ENCODE measurements at places on chromosomes 16 and 17. TPM values are rescaled to one million over a fixed set of nuclear protein-coding genes. Genes with fewer than 3 reads are reported as not detected.
A peak's percentile ranks its signal among the peaks of the same experiment; 100 is the strongest.

DNA sequence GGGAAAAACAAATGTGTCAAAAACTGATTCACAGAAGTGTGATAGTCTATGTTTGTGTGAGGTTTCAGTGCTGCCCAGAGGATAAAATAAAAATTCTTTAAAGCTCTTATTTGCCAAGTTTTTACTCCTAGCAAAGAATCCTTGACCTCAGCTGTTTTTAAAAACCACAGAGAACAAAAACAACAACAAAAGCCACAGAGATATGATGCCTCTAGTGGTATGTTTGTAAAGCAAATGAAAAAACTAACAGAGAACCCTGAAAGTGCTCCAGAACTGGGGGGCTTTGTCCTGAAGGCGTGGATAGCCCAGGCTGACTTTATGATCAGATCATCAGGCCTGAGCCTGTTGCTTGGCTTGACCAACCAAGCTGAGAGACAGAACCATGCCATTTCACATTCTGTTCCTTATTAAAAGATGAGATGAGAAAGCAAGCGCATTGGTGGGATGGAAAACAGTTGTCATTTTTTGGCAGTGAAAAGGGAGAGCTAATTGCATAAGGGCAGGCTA lies 411.0 kb downstream of the CPPED1 start:
- no peak overlapping the region for H3K4me3 ChIP-seq
- no peak overlapping the region for H3K27ac ChIP-seq
- no peak for DNase-seq
- peaks cover 11% of the 10 kb centered on the region for H3K4me1 ChIP-seq
- no peaks in the 10 kb centered on the region for H3K36me3 ChIP-seq

DNA sequence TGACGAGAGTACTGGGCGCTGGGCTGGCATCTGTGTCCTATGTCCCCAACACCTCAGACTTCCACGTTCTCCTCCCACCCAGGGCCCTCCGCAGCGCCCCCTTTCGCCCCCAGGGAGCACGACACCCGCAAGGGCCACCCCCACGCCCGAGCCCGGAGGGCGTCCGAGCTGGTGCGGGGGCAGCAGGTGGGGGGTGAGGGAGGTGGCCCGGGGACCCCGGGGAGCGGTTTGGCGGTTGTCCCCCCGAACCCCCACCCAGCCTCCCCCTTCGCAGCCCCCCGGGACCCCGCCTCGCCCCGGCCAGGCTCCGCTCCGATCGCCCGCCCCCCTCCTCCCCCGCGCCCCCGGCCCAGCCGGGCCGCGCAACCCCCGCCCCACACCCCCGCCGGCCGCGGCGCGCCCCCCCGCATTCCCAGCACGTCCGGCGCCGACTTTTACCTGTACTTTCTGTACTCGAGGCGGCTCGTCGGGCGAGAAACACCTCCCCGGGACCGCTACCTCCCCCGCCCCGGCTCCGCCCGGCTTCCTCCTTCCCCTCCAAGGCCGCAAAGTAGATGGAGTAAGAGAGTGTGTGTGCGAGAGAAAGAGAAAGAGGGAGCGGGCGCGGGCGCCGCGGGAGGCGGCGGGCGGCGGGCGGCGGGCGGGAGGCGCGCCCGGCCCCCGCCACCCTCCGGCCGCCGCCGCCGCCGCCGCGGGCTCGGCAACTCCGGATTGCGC lies 901 bp downstream of the CDYL2 start:
- no peaks in the 10 kb centered on the region for H3K27me3 ChIP-seq
- peak; percentile 41 for DNase-seq
- peak overlapping the region; percentile 94 for H3K4me3 ChIP-seq
- no peaks in the 10 kb centered on the region for H3K36me3 ChIP-seq
- no peak overlapping the region for H3K27ac ChIP-seq

DNA sequence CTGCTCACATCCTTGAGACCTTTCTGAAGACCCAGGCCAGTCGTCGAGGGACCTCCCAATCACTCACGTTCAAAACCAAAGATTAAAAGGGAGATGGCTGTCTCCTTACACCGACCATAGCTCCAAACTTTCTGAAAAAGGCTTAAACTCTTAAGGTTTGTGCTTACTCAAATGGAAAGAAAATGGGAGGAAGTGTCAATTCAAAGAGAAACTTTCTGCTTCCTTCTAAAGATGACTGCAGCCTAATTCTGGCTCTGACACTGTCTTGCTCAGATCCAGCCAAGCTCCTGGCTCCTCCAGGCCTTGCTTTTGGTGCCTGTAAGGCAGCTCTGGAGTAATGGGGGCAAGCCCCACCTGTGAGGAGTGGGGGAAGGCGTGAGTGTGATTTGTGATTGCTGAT lies 54.9 kb upstream of the WSB1 start:
- no peaks in the 10 kb centered on the region for H3K27me3 ChIP-seq
- peaks cover 9% of the 10 kb centered on the region for H3K4me1 ChIP-seq
- no peak overlapping the region for H3K4me3 ChIP-seq
- DNase-seq = no peak
- no peaks in the 10 kb centered on the region for H3K36me3 ChIP-seq

DNA sequence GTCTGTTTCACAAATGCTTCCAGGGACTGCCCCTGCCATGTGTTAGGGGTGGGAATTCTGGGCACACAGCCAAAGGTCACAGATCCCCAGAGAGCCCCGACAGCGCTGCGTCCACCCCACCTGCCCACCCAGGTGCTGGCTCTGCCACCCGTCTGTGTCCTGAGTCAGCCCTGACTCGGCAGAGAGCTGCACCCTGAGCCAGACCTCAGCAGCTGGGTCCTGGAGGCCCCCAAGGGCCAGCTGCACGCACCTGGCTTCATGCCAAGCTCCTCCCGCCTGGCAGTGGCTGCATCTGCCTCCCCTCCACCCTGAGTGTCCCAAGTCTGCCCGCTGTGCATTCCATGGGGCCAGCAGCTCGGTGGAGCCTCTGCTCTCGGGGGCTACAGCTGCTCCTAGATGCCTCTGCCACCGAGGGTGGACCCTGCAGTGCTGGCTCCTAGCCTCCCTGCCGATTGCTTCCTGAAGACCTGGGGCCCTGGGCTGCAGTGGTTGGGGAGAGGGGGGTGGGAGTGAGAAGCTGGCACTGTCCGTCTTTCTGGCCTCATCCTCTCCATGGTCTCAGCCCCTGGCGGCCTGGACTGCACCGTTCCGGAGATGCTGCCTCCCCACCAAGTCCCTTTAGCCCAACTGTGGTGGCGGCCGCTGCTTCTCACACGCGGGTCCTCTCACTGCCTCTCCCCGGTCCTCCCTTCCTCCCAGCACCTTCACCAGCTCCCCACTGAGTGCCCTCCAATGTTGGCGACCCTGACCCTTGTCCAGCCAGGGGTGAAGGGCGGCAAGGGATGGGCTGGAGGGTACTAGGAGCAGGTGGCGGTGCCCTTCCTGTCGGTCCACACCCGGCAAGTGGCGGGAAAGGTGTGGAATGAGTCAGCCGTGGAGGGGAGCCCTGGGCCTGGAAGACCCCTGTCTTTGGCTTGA lies 3.0 kb downstream of the SECTM1 start:
- H3K4me3 ChIP-seq = no peak overlapping the region
- H3K4me1 ChIP-seq = peaks cover 20% of the 10 kb centered on the region
- no peaks in the 10 kb centered on the region for H3K36me3 ChIP-seq
- H3K27me3 ChIP-seq = no peaks in the 10 kb centered on the region
- H3K27ac ChIP-seq = no peak overlapping the region

Gene PPP1R9B
- 43.9 TPM for total RNA-seq

Gene CLTC
- 300 TPM for total RNA-seq
